CD4-positive, alpha-beta T cell treated with Interleukin-15 for 4 hours (primary cell): ENCODE measurements at places on chromosomes 5 and 9.

- no peak for DNase-seq
Observed at GRCh38 chr9:126688617-126689016, 74.9 kb downstream of the LMX1B start.

DNA sequence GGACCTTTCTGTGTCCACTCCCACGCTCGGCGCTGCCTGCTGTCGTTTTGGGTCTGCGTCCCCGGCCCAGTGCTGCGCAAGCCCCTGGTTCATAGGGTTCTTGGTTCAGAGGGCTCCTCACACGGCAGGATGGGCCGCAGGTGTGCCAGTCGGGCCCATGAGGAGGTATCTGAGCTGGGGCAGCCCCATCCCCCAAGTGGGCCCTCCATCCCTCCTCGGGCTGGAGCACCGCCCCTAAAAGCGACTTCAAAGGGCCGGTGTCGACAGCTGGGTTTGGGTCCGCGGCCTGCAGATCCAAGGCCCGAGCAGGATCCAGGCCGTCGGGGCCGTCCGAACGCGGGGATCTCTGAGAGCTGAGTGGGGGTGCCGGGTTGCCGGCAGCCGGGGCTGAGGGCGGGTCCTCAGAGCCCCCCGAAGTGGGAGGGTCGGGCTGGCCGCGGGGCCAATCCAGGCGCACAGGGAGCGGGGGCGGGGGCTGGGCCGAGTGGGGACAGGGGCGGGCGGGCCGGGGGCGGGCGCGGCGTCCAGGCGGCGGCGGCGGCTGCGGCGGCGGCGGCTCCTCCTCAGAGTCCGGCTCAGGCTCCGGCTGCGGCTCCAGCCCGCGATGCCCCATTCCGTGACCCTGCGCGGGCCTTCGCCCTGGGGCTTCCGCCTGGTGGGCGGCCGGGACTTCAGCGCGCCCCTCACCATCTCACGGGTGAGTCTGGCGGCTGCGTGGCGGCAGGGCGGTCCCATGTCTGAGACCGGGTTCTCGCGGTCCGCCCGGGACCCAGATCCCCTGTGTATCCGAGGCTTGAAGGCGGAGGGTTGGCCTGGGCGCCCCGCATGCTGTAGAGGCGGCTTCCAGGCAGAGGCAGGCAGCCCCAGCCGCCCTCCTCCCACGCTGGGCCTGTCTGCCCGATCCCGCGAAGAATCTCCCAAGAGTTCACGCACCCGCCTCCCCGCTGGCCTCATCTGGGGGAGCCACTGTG, at the start of gene PDLIM4:
Gene PDLIM4 (plus strand): TSS at position 566 of the 971 bp plus-strand sequence. CDS start 39 bp downstream, at position 605.
- DNase-seq = no peak

DNA sequence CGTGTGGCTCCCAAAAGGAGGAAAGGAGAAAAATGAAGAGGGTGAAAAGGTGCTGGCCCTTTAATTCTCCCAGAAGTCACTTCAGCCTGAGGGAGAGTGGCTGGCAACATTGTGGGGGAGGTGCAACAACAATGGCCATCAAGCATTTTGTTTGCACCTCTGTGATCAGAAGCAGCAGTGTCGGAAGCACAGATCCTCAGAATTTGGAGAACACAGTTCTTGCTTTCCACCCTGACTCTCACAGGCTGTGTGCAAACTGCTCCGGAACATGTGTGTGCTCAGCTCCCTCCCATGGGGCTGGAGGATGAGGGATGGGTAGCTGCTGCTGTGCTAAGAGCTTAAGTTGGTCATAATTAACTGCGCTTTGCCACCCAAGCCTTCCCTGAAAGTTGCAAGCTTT, 127.1 kb downstream of the DPYSL3 start:
- DNase-seq = no peak

- DNase-seq = no peak
Observed at GRCh38 chr5:178496214-178496613, 94.0 kb downstream of the COL23A1 start.

GRCh38 chr5:158951436-158952247, 148.1 kb downstream of the EBF1 start:
- no peak for DNase-seq

DNA sequence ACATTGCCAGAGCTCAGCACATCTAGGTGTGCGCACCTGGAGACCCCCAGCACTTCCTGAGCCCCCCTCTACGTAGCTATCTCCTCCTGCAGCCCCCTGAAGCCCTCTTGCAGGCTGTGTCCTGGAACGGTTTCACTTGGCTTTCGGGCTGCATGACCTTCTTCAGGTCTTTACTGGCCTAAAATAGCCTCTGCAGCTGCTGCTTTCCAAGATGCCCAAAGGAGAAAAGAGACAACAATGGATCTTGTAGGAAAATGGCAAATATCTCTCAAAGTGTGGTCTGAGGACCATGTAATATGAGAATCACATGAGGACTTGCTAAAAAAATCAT, 6.6 kb upstream of the ERMP1 start:
- DNase-seq = no peak

DNA sequence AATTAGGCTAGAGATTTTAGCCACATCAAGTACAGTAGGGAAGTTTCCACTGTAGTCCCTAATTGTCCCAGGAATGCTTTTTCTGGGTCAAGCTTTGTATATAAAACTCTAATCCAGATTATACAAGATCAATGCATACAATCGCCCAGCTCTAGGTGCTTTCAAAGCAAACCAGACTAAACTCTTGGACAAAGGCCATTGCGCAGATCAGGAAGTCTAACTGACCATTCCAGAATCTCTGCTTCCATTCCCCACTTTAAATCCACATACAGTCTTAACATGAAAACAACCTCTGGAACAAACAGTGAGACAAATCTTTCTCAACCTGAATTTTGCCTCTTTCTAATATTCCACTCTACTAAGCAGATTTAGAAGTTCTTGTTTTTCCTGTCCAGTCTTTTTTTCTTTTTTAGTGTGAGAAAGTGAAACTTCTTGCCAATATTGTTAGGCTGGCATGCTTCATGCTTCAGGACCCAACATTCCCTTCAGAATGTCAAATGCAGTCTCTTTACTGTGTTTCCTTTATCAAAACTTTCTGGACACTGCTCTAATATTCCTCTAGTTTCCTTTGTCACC, 76.1 kb downstream of the ITGA1 start:
- no peak for DNase-seq

DNA sequence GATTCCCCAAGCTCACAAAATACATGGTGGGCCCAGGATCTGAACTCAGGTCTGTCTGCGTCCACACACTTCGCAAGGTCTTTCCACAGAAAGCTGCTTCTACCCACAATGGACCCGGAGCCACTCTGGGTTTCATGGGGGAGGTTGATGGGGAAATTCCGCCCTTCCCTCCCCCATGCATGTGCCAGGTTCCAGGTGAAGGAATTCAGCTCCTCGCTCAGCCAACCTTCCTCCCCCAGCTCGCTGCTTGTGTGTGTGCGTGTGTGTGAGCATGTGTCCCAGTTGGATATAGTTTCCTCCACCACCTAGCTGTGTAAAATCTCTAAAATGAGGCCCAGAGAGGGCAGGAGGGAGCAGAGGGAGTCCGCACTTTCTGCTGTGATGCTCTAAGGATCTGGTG, 1.0 kb downstream of the PTGS1 start:
- no peak for DNase-seq

DNA sequence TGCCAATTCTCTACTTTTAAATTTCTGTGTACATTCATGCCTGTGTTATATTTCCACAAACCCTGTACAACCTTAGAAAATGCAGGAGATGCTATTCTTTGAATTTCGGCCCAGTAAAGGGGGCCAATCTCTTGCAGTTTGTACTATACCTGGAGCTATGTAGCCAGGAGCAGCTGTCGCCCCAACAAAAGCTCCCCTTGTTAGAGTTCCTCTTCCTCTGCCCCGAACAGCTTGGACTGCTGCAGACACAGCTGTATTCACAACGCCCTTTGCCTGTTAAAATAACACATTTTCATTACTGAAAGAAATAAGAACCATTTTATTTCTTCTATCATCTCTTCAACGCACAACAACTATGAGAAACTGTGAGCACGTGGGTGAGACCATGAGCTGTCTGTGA, 99.2 kb downstream of the GPR21 start:
- no peak for DNase-seq

GRCh38 chr5:109167586-109167985, 242.2 kb downstream of the PJA2 start:
- DNase-seq = no peak

- DNase-seq = no peak
Observed at GRCh38 chr5:145715412-145715811, 119.7 kb downstream of the PRELID2 start.

GRCh38 chr5:40025586-40025985, 600.8 kb upstream of the DAB2 start:
- no peak for DNase-seq

- DNase-seq = no peak
Observed at GRCh38 chr5:172904312-172904642, 54.9 kb upstream of the RPL26L1 start.

DNA sequence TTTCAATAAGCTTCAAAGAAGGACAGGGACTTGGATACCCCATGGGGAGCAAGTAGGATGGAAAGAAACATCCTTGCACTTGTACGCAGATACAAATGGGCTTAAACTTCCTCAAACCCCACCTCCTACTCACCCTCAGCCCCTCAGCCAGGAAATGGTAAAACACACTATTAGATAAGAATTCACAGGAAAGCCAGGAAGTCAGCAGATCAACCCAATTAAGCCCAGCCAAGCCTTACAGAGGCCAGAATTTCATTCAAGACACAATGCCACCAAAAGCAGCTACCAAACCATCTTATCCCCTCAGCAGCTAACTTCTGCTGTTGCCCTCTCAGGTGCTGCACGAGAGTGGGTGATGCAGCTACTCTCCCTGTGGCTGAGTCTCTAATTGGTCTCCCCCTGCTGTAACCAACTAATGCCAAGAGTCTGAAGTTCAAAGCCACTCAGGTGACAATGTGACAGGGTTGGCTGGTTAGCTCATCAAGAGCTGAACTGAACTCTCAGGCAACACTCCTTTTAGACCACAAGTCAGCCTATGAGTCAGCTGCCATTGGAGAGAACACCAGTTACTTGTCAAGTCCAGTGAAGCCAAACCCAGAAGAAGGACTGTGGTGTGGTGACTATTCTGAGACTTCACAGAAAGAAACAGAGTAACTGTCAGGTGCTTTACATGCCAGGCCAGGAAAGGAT, 201.9 kb downstream of the ZNF608 start:
- DNase-seq = no peak

- peak; percentile 18 for DNase-seq
Observed at GRCh38 chr5:76735762-76736545, 20.0 kb downstream of the F2R start.

DNA sequence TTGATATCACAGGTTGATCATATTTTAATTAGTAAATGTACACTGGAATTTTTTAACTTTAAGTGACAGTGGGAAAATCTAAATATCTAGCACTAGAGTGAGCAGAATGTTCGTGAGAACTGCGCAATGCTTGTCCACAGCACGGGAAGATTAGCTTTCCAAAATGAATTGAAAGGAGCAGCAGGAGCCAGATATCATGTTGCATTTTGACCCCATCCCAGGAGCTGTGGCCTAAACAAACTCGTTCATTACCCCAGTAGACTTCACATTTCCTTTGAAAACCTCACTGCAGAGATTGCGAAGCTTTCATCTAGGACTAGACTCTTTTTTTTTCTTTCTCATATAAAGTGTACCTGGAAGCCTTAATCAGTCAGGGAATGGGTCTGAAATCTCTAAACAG, 525.8 kb downstream of the CTNND2 start:
- DNase-seq = no peak

DNA sequence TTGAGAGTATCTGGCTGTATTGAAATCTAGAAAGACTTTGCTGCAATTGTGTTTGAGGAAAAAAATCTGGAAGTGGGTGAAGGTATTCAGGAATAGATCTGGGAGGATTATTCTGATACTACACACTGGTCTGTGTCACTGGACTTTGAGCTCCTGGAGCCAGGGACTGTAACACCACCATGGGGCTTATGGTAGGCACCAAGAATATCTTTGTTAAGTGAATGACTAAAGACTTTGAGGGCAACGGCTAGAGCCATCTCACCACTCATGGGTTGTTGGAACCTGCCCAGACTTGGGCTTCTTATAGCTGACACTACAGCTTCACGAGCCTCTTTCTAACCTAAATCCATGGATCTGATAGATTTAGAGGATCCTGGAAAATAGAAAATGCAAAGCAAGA, 10.2 kb downstream of the NFX1 start:
- DNase-seq = no peak
